NCI-H2029 treated with DMSO at 0.1 percent for 48 hours (cell line): ENCODE measurements at places on chromosomes 1 and 21.

- no peak for DNase-seq
These were observed 41.3 kb downstream of the TTC13 start for GRCh38 chr1:230937371-230937770.

GRCh38 chr1:15837931-15838330 lies 9.6 kb upstream of the SPEN start:
- no peak for DNase-seq

DNA sequence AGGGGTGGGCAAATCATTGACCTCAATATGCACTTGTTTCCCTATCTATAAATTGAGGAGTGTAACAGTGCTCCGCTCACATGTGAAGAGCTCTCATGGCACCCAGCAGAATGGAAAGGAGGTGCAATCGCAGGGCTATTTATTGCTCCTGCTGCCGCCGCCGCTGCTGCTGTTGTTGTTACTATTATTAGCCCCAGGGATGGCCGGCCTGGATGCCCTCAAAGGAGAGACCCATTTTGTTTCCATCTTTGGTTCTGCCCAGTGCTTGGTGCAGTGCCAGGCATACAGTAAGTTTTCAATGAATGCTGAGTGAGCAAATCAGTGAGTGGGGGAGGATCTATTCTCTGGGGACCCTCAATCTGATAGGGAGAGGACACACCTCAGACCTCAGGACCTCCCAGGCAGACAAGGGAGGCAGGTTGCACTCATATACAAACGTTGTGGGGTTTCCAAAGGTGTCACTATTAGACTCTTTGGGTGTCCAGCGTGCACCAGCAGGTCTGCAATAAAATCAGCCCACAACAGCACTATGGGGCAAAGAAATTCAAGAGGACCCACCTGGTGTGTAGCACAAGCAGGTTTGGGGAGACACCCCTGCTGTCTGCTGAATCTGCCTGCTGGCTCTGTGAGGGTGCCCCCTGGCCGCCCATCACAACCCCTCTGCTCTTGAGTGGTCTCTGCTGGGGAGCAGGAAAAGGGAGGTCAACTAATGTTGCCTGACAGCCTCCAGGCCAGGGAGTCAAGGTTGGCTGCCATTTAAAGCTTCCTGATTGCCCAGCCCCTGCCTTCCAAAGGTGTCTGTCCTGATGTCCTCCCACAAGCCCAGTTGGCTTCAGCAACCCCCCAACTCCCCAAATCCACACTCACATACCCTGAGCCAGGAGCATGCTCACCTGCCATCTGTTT lies 136.3 kb downstream of the ACTL8 start:
- no peak for DNase-seq

DNA sequence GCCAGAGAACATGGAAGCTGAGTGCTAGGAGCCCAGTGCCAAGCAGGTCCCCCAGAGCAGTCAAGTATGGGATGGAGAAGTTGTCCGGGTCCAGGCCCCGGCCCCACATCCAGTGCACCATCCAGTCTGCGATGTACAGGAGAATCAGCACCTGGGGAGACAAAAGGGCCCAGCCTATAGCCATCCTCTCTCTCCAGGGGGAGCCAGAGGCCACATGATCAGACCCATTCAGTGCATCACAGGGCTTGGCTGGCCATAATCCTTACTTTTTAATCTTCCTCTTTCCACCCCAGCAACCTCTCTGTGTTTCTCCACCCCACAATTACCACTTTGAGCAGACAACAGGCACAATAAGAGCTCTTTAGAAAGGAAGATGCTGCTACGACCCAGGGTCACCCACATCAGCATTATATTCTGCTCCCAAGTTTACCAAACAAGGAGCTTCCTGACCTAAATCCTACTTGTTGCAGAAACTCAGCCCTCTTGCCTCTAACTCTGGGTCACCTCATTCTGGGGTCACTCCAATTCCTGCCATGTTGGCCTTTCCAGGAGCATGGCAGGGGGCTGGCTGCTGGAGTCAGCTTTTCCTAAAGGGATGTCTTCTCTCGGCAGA lies 16.4 kb upstream of the RAB29 start:
- peak; percentile 26 for DNase-seq

- no peak for DNase-seq
These were observed 33.3 kb upstream of the FAM89A start for GRCh38 chr1:231073331-231073730.

GRCh38 chr1:244210884-244211558 lies 159.9 kb downstream of the ZBTB18 start:
- DNase-seq, result no peak

DNA sequence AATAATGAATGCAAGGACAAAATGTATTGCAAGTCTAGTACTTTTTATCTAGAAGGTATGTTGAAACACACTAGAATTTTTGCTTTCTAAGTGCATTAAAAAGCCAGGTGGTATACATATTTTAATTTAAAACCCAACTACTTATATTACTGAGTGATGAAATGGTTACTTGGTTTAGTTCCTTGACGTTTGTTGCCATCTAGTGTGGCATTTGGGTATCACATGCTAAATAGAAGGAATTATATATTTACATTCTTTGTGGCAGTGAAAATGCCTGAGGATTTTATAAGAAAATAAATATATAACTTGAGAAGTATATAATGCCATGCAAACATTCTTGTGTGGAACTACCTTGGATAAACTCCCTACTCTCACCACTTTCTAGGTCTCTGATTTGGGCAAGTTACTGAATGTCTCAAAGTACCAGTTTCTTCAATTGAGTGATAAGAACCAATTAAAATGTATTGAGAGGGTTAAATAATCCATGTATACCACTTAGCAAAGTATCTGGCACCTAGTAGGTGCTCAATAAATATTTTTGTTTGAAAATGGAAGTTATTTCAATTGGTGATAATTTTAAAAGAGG lies 69.6 kb downstream of the SDCCAG8 start:
- DNase-seq, result peak; percentile 32

DNA sequence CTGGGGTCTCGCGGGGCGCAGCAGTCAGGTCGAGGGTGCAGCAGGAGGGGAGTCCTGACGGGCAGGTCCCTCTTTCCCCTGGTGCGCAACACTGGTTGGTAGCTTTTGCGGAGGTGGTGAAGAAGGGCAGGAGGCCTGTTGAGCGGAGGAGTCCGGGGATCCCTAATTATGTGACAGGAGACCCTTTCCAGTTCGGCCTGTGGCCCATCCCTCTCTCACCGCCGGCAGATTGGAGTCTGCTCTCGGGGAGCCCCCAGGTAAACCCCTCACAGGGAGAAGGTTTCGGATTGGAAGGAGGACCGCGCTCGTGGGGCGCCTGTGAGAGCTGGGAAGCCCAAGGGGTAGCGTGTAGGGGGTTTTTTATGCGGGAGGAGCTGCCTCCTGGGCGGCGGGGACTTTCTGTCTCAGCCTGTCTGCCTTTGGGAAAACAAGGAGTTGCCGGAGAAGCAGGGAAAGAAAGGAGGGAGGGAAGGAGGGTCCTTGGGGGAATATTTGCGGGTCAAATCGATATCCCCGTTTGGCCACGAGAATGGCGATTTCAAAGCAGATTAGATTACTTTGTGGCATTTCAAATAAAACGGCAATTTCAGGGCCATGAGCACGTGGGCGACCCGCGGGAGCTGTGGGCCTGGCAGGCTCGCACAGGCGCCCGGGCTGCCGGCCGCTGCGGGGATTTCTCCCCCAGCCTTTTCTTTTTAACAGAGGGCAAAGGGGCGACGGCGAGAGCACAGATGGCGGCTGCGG lies 9.5 kb downstream of the SIM2 start:
- DNase-seq, result no peak

DNA sequence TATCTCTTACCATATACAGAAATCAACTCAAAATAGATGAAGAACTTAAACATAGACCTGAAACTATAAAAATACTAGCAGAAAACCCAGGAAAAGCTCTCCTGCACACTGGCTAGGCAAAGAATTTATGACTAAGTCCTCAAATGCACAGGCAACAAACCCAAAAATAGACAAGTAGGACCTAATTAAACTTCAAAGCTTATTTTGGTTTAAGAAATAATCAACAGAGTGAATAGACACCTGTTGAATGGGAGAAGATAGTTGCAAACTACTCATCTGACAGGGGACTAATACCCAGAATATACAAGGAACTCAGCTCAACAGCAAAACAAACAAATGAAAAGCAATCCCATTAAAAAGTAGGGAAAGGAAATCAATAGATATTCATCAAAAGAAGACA lies 40.7 kb downstream of the WARS2 start:
- no peak for DNase-seq

GRCh38 chr1:37031429-37031828 lies 2.9 kb downstream of the GRIK3 start:
- DNase-seq, result no peak

- no peak for DNase-seq
These were observed 2.6 kb upstream of the UQCRHL start for GRCh38 chr1:15810073-15810472.

GRCh38 chr21:16324630-16325029 lies 594.8 kb downstream of the USP25 start:
- DNase-seq, result no peak

DNA sequence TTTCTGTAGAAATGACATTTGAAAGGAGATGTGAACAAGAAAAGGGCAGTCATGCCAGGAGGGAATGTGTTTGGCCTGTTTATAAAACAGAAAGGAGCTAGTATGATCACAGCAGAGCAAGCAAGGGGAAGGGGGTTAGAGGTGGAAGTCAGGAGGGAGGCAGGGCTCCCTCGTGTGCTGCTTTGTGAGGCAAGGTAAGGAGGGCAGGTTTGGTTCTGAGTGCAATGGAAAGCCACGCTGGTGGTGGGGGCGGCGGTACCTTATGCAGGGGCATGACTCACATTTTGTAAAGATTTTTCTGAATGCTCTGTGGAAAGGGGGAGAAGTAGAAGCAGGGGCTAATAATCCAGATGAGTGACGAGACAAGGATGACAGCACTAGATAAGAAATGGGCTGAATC lies 197.5 kb upstream of the C8B start:
- DNase-seq, result no peak

DNA sequence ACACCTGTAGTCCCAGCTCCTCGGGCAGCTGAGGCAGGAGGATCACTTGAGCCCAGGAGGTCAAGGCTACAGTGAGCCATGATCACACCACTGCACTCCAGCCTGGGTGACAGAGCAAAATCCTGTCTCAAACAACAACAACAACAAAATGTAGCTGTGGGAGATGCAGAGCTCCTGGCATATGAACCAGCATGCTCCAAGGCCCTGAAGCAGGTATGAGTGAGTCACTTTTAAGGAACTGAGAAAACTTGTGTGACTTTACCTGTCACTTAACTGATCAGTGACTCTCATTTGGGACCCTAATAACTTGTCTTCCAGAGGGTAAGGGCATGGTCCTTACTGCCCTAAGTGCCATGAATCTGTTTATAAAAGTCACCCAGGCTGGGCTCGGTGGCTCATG lies 19.4 kb upstream of the TMEM222 start:
- DNase-seq, result no peak

DNA sequence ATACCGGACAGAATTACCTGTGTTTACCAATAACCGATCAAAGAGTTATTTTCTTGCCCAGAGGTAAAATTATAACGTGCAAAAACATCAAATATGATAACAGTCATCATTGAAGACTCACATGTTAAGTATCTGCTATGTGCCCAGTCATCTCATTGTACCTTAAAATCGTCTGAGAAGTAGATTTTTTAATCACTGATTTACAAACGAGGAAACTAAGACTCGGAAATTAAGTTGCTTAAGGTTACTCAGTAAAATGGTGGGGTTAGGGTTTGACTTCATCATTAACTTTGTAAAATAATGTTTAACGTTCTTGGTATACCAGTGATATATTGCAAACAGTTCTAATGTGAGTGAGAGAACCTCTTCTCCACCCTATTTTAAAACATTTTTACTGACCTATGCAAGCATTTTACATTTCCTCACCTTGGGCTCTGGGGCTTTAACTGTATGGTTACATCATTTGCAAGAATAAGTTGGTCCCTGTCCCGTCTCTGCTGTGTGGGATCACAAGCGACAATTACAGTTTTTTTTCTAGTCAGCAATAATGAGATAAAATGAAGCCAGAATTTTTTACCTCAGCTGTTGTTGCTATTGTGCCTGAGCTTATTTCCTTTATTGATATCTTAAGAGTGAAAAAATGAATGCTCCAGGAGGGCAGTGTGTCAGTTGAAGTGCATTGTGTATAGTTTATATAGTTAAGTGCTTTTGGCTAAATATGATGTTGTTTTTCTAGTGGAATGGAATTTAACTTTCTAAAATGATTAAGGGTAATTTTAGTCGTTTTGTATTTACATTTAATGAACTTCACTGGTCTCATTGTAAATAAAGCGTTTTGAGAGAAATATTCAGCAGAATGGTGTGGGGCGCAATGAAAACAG lies 2.7 kb downstream of the RPRD2 start:
- DNase-seq, result no peak

DNA sequence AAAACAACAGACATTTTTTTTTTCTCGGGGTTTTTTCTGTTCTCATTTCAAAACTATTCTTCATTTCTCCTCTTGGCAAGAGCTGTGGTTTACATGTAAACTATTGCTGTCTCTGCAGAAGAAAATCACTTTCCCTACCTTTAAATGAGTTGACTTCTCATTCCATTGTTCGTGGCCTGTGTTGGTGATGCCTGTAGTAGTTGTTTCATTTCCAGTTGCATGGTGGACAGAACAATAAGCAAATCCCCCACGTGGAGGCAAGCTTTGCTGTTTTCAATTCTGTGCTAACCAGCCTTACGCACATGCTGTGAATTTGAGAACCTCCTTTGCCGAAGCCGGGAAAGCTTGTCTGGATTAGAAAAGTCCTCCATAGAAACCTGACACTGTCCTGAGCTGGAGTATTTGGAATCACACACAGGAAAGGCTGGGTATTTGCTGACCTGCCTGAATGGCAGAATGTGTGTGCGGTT lies 26.2 kb upstream of the MAP3K7CL start:
- peak; percentile 66 for DNase-seq

- DNase-seq, result no peak
These were observed 30.0 kb upstream of the MRPS6 start for GRCh38 chr21:34043333-34043732.

- DNase-seq, result no peak
These were observed 921 bp upstream of the ASCL5 start for GRCh38 chr1:201127755-201128455.

DNA sequence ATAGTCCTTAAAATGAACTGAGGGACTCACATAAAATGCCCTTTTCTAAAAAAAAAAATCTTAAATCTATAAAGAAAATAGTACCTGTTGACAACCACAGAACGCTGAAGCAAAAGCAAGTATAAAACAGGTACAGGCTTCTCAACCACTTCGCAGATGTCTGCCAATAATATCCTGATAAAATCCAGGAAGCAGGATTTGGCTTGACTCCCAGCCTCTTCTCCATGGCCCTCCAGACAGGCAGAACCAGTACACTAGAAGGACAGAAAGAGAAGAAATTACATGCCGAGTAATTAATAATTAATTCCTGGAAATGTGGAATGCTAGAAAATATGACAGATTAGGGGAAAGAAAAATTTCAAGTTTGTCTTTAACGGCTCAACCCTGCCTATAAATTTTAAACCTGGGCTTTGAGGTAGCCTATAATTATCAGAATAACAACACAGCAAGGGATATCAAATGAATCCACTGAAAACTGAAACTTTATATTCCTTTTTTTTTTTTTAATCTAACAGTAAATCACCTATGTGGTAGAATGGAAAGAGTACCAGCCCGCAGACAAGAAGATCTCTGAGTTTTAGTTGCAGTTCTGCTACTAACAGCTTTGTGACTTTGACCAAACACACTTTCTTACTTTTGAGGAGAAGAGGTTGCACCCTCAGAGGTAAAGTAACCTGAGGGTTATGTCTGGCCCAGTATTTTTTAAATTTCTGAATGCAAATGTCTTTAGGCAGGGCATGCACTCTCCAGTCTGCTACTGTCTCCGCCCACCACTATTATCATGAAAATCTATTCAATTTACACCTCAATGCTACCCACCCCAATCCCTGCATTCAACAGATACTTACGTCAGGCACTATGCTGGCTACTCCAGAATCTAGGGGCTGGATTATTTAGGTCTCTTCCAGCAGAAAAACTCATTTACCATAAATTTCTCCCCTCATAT lies 2.7 kb downstream of the KIAA0319L start:
- peak; percentile 63 for DNase-seq
